Muscle of arm (tissue), 14 donors: ENCODE measurements at places on chromosomes 2 and 18. TPM values are rescaled to one million over a fixed set of nuclear protein-coding genes. Genes with fewer than 3 reads are reported as not detected.

DNA sequence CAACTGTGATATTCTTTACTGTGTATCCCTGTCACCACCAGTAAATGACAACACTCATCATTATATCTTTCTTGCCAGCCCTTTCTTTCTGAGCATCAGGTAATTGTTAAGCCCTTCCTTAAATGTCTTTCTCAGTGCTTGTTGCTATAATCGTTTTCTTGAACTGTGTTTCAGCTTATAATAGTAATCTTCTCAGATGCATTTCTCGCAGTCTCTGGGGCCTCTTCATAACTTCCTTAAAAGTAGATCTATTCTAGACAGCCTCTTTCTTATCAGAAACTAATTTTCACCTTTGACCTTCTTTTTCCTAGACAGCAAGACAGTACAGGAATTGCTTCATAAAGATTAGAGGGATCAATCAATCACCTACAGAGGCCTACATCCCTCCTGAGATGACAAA is 648.1 kb downstream of the CPS1 start:
- DNase-seq, result no peak

DNA sequence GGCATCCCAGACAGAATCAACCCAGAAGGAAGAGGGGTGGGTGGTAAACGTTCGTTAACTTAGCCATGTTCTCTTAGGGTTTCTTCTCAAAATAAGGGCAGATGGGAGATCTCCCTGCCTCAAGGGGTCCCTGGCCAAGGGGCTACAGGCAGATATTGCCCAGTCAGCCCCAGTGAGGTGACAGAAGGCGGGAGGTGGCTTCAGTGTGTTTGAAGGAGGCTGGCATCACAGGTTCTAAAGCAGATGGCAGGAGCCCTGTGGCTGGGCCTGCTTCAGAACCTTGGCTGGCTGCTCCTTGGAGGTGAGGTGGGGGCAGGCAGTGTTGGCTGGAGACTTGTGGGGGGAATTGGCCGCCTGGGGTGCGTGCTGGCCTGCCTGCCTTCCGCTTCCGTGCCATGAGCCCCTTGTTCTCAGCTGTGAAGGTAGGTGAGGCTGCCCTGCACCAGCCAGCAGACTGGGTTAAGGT is 23.5 kb downstream of the HPCAL1 start:
- DNase-seq, result no peak

DNA sequence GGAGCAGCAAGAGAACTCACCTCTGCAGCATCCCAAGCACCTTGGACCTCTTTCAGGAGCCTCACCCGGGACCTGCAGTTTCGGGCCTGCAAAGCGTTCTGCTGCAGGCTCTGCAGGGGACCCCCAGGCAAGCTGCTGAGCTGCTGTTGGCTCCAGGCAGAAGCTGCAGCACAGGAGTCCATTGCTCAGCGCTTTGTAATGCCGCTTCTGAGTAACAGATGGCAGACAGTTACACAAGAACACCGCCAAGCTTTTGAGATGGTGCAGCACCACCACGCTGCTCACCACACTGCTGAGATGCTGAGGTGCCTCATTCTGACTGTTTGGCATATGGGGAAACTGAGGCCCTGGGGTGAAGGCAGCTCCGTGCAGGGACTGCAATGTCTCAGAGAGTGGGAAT is 1.9 kb upstream of the GALNT14 start:
- no peak for DNase-seq

GRCh38 chr2:153601812-153602211 is 123.2 kb upstream of the RPRM start:
- DNase-seq, result no peak

DNA sequence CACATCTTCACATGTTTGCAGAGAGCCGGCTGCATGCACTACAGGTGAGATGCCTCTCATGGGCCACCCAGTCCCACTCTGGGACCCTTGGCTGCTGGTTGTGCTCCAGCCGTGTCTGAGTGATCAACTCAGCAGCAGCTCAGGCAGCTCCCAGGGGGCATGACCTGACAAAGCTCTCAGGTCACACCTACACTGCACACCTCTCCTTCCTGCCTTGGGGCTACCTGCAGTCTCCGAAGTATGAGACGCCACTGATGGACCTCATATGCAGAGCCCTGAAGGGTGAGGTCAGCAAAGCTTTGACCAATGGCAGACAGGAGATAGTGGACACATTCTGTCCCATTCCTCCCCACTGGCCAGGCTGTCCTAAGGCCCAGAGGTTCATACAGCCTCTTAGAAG is 51.4 kb downstream of the LBH start:
- DNase-seq, result no peak

GRCh38 chr2:234881413-234882241 is 70.2 kb upstream of the SH3BP4 start:
- DNase-seq, result peak; percentile 71

GRCh38 chr18:61637319-61637718 is 255.5 kb downstream of the RNF152 start:
- no peak for DNase-seq

- DNase-seq, result no peak
Measured at GRCh38 chr2:98901291-98901690, 34.7 kb downstream of the CRACDL start.

The RAB11FIP5 gene
- polyA plus RNA-seq, result 12.4 TPM

DNA sequence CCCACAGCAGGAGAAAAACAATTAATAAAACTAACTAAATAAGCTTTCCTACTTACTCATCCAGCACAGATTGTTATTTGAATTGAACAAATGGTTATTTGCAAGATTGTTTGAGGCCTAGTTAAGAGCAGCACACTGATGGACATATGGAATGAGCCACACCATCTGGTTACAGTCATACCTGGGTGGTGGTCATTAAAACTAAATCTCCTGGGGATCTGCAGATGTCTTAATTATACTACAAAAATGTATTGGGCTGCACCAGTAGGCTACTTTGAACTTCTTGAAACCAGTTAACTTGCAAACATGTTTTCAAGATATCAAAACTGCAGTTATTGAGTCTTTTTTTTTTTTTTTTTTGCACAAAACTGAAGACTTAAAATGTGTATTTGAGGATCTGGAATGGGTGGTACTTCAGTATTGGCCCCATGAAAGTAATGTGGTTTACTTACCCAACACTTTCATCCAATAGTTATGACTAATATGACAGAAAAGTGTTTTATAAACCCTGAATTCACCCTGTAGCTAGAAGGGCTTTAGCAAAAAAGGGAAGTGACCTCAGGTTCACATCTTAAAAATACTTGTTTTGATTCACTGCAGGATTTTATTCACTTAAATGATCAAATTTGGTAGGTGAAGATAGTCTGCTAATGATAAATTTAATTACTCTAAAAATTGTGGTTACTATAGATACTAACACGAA is 10.8 kb downstream of the AGFG1 start:
- no peak for DNase-seq

The KANSL1L gene
- 19.3 TPM for polyA plus RNA-seq

DNA sequence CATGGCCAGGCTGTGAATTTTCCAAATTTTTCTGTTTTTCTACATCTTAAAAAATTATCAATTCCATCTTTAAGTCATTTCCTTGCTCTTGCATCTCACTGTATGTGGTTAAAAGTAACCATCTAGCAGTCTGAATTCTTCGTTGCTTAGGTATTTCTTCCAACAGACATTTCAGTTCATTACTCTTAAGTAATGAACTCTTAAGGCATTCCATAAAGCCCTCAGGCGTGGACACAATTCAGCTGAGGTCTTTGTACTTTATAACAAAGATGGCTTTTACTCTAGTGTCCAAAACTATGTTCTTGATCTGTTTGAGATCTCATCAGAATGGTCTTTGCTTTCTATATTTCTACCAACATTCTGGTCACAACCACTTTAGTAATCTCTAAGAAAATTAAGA is 253.9 kb upstream of the GCFC2 start:
- no peak for DNase-seq

DNA sequence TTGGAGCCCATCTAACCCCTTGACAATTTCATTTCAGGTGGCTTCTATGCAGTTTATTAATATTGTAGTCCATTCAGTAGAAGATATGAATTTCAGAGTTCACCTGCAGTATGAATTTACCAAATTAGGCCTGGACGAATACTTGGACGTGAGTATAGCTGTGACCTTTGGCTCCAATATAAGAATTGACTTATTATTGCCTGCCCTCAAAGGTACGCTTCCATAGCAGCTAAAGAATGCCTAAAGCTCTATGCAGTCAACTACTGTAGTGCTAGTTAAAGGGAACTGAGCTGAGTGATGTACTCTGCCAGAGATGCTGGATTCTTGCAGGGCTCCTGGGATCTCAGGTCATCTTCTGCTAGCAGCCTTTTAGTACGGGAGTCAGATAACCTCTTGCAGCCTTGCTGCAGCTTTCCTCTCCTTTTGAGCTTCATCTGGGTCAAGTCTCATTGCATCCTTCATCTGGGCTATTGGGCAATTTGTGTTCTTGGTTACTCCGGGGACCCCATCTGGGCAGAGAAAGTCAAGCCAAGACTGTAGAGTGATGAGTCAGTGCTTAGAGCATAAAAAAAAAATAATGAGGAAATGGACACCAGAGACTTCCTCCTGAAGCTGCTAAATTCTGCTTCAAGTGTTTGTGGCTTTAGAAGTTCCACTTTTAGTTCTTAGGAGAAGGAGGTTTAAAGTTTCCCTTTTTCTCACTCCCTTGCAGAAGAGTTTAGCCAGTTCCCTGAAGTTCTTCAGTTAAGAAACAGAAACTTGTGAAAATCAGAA is 105.6 kb downstream of the PRPF40A start:
- DNase-seq, result peak; percentile 42

The RIT2 gene
- not detected for polyA plus RNA-seq

DNA sequence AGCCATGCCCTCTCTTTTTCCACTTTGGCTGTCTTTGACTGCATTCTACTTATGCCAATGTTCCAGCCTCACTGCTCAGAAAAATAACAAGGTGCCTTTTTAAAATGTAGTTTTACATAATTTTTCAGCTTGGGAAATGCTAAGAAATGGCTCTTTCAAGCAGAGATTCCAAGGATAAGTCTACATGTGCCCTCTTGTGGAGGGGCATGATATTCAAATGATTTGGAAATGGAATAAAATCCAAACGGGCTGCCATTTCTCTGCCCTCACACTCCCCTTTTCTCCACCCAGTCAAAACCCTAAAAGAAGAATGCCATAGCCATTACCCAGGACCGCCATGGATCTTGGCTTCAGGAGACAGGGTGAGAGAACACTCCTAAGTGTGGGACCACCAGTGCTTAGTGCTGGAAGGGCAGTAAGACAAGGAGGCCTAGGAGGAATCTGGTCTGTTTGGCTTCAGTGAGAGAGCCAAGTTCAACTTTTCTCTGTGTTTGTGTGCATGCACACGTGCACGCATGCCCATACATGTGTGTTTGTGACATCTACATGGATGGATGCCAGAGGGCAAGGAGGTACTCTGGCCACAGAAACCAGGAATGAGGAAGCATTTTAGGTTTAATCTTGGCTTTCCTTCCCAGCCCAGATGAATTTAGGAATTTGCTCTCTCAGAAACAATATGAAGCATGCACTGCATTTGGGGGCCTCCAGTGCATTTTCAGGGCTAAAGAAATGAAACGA is 174.0 kb upstream of the SLC14A2 start:
- no peak for DNase-seq

DNA sequence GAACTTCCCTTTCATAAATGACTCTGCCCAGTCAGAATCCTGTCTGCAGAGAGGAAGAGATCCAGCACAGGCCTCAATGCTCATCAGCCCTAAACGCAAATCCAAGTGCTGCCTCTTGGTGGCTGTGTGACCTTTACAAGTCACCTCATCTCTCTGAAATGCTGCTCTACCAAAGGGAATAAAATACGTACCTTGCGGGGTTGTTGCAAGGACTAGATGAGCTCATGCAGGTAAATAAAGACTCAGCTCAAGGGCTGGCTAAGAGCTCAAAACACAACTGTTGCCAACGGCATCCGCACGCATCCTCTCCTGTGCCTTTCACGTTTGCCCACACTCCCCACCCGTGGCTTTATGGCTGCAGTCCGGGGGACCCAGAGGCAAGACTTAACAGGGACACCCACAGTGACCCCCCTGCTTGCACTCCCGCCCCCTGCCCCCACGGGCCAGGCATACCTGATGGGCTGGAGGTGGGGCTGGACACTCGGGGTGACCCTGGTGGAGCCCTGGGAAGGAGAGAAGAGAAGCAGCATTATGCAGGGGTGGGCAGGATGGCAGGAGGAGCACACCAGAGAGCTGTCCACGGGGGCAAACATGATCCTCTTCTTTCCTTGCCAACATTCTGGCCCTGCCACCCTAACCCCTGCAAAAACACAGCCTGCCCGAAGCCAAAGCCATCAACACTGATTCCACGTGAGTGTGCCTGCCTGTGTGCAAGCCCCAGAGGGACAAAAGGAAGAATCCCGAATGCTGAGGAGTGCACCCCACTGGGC is 102.6 kb downstream of the TNS1 start:
- no peak for DNase-seq

The ECEL1 gene
- 0.32 TPM for polyA plus RNA-seq

- DNase-seq, result peak; percentile 85
Measured at GRCh38 chr2:37672104-37672869, 845 bp upstream of the CDC42EP3 start.

DNA sequence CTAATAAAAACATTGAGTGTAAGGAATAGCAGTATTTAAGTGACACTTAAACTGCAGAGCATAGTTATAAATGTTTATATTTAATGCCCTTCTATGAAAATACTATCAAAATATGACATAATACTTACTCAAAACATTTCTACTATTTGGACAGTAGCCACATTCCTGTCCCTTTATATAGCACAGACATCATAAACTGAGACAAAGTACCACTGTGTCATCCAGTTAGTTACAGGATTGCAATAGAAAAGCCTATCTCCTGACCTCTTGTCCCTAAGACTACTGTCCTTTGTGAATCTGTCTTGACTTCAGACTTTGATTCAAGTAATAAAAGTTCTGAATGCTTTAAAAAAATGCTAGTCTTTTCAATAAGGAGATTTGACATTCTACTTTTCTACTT is 1528.5 kb upstream of the NXPH2 start:
- DNase-seq, result no peak

The SLC8A1 gene
- polyA plus RNA-seq, result 4.4 TPM

DNA sequence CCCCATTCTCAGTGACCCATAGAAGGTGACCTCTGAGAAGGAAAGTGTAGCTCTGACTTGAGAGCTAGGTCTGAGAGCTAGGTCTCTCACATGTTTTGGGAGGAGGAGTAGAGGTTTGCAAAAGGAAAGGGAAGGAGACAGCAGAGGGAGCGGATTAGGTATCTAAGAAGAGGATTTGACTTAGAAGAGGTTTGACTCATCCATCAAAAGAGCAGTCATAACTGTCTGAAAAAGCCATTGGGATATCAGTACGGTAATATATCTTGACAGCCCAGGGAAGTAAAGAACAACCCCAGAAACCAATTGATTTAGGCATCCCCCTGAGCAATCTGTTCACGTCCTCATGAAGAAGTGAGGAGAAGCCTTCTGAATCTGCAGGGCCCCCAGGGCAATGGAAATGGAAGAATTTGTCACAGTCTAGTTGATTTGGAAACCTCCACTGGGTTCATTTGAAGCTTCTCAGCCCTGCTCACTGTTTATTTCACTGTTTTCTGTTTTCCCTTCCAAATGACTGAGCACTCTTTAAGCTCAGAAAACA is 19.3 kb downstream of the OXER1 start:
- no peak for DNase-seq

GRCh38 chr18:79393635-79394533 is 1.8 kb upstream of the NFATC1 start:
- DNase-seq, result peak; percentile 95

The ADD2 gene
- polyA plus RNA-seq, result 1.8 TPM

The LIMS1 gene
- polyA plus RNA-seq, result 57.2 TPM

The GULP1 gene
- 25.1 TPM for polyA plus RNA-seq

GRCh38 chr2:100658017-100658416 is 95.2 kb downstream of the PDCL3 start:
- DNase-seq, result no peak

The DSEL gene
- polyA plus RNA-seq, result 18.0 TPM

The SERPINB7 gene
- 48.1 TPM for polyA plus RNA-seq

The SCN2A gene
- 0.04 TPM for polyA plus RNA-seq

GRCh38 chr2:164694275-164694695 is 73.0 kb upstream of the GRB14 start:
- no peak for DNase-seq
